Kidney tubule cell (primary cell): ENCODE measurements at places on chromosomes 6 and 20.

- no peak for DNase-seq
Observed at GRCh38 chr6:43738267-43738676, 31.7 kb upstream of the VEGFA start.

- DNase-seq, result no peak
Observed at GRCh38 chr6:45469663-45470062, 91.9 kb upstream of the SUPT3H start.

DNA sequence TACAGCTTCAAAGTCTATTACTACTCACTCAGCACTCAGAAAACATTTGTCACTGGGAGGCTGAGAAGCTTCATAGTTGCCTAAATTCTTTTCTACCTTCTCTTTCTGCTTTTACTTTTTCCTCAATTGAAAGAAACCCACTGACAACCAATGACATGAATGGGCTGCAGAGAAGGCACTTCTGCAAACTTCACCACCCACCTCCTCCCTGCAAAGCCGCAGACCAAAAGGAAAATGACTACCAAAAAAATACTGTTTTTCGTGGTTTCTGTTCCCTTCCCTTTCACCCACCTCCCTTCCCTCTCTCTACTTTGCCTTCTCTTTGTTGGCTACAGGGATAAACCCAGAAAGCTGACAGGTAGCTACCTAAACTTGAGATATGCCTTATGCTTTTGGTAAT is 3.2 kb downstream of the GNAS-AS1 start:
- no peak for DNase-seq

GRCh38 chr6:31794866-31795615 is 511 bp downstream of the VARS1 start:
- no peak for DNase-seq

DNA sequence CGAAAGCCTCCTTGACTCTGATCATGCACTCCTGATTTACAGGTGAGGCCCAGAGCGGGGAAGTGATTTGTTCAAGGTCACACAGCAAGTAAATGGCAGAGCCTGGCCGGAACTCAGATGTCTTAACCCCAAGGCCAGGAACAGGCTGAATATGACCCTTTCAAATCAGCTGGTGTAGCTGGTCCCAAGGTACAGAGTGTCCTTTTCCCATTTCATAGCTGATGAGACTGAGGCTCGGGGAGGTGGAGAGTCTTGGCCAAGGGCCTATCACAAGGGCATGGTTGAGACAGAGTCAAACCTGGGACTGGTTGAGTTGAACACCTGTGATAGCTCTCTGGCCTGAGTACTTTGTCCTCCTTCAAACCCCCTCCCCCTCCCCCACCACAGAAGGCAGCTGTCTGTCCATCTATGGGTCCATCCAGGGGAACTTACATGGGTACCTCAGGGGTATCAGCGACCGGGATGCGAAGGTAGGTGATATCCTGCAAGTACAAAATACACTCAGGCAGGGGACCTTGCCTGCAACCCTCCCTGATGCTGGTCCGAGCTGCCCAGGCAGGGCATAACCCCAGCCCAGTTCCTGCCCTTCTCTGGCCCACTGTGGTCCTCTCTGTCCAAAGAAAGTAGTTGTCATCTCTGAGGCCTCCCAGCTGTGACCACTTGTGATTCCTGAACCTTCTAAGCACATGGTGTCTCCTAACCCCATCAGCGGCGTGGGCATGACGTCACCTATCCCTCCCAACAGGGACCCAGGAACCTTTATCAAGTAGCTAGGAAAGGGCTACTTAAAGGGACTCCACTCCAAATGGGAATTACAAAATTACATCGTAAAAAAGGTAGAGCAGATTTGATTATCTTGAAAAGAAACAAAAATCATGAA is 5.6 kb downstream of the DUSP15 start:
- DNase-seq, result no peak

- DNase-seq, result no peak
Observed at GRCh38 chr20:31515072-31515774, 981 bp downstream of the HM13 start.

DNA sequence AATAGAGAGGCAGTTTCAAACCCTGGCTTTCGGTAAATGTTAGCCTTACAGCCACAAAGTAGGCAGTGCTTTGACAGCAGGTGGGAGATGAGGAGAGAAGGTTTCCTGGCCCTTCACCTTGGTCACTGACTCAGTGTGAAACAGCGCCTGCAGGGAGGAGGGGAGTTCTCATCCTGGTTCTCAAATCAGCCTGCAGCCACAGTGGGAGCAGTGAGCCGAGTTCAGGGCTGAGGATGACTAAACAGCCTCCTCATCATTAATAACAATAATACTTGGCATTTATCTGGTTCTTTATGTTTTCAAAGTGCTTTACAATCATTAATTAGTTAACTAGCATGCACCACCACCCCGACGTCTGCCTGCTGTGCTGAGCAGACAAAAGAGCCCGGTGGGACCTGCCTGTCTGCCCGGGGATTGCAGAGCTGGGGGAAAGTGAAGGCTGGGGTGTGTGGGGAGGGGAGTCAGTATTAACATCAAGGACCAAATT is 59.6 kb downstream of the PRDM1 start:
- peak; percentile 80 for DNase-seq

DNA sequence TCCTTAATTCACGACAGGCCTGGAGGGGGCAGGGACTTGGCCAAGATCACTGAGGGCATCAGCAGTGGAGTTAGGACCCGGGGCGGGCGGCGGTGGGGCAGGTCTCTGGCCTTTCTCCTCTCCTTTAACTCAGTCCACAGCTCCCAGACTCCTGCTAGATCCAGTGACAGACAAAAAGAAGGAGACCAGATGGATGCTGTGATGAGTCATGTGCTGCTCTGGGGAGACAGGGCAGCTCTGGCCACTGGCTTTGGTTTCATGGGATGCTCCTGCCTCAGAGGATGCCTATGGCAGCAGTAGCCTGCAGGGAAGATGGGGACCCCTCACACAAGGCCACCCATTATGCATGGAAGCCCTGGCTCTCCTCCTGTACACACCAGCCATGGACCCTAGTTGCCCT is 20.5 kb downstream of the EPB41L1 start:
- no peak for DNase-seq

GRCh38 chr6:29967379-29968010 is 25.2 kb downstream of the HLA-A start:
- peak; percentile 69 for DNase-seq

- no peak for DNase-seq
Observed at GRCh38 chr20:32474717-32474966, 110.5 kb downstream of the NOL4L start.

DNA sequence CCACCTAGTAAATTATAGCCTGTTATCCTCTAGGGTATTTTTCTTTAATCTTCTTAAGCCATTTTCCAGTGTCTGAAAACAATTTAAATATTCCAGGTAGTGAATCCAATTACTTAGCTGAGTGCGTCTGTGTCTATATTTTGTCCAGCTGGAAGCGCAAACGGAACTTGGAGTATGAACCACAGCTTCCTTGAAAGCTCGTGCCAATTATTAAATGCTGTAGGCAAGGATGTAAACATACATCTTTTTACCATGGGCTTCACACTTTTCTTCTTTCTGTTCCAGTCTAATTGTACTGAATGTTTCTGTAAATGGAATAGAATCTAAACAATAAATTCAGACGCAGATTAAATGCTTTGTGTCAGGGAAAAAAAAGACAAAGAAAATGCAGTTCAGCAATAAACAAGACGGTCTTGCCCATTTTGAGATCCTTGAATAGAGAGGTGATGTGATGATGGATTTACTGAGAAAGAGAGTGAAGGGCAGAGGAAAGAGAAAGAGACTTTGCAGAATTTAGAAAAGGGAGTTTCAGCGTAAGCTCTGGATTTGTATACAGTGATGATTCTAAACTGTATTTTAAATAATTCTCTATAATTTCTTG is 1.9 kb downstream of the PLCB1 start:
- DNase-seq, result no peak

DNA sequence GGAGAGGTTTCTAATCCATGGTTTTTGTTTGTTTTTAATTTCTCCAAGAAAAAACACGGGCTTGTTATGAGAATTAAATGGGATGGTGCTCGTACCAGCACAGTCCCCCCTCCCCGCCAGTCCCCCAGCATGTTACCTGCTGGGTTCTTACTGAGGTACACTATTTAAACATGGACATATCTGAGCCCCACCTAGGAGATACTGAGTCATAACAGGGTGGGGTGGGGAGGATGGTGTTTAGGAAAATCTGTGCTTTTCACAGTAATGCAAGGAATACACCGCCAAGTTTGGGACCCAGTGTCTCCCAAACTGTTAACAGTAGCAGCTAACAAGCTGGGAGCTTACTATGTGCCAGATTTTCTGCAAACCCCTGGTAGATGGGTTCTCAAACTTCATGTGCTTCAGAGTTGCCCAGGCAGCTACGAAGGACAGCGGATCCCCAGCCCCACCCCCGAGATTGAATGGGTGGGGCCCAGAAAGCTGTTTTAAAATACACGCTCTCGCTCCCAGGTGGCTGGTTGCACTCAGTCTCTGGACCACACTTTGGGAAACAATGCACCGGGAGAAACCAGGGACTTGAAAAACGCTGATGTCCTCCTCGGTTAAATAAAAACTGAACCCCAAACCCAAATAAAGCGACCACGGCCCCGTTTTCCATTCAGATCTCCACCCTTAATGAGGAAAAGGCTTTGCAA is 995 bp downstream of the ZFP64 start:
- DNase-seq, result peak; percentile 53

GRCh38 chr6:134021396-134022122 is 30.9 kb downstream of the SLC2A12 start:
- DNase-seq, result no peak

DNA sequence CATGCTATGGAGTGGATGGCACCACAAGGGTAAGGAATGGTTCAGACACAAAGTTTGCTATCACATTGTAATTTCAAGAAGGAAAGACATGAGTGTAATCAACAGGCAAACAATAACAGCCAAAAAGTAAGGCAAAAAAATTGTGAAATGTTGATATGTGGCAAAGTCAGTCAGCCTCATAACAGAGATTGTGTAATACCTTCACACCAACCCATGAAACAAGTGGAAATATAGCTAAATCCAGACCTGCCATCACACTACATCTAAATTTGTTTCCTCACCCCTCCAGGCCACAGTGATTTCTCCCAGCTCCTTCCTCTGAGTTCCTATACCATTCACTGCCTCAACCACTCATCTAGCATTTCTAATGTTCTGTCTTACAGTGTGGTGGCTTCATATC is 37.3 kb downstream of the SIM1 start:
- no peak for DNase-seq

DNA sequence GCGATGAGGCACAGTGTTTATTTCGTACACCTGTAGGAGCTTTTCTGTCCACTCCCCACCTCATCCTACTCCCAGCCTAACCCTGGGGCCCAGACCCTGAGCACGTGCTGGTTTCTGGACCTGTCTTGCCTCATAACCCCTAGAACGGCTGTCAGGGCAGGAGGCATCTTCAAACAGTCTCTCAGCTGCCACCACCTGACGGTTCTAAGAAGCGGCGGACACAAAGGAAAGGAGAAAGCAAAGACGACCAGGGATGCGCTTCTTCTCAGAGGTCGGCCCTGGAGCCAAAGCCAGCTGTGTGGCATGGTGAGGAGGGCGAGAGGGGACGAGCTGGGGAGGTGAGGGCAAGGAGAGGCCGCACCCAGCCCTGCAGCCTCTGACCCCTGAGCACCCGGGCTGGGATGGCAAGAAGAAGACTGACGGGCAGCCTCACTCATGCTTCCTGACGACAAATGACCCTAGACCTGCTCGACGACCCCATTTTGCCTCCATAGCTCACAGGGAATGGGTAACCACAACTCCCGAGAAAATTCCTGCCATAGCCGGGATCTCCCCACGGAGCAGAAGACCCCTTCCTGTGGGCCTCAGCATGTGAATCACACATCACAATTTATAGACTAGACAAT is 62.1 kb downstream of the WDR27 start:
- DNase-seq, result no peak

DNA sequence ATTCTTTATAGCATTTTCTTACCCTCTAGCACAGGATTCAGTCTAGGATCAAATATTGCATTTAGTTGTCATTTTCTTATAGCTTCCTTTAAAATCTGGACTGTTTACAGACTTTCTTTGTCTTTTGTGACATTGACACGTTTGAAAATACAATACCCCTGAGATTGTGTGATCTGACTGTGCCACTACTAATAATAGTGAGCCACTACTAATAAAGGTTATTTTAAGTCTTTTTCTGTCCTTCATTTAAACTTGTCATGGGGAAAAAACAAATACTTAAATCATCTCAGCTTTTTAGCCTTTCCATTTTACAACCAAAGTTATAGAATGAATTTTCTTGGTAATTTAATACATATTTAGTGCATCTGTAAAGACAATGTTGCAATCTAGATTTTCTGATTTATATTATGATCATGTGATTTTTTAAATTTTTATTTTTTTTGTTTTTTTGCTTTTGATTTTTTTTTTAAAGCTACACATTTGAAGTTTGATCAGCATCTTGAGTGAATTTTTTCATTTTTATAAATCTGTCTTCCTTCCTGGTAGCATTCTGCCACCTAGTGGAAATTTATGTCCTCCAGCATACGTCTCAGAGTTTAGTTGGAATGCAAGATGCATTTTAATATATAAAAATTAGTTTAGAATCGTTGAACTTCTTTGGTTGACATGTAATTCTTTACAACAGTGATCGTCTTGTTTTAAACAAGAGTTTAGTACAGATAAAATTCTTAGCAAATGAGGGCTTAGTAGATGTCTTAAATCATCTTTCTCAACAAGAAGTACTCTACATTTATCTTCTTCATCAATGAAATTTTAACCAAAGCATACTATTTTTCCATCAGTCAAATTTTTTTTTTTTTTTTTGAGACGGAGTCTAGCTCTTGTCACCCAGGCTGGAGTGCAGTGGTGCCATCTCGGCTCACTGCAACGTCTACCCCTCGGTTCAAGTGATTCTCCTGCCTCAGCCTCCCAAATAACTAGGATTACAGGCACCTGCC is 119.4 kb downstream of the NCOA3 start:
- DNase-seq, result peak; percentile 63

DNA sequence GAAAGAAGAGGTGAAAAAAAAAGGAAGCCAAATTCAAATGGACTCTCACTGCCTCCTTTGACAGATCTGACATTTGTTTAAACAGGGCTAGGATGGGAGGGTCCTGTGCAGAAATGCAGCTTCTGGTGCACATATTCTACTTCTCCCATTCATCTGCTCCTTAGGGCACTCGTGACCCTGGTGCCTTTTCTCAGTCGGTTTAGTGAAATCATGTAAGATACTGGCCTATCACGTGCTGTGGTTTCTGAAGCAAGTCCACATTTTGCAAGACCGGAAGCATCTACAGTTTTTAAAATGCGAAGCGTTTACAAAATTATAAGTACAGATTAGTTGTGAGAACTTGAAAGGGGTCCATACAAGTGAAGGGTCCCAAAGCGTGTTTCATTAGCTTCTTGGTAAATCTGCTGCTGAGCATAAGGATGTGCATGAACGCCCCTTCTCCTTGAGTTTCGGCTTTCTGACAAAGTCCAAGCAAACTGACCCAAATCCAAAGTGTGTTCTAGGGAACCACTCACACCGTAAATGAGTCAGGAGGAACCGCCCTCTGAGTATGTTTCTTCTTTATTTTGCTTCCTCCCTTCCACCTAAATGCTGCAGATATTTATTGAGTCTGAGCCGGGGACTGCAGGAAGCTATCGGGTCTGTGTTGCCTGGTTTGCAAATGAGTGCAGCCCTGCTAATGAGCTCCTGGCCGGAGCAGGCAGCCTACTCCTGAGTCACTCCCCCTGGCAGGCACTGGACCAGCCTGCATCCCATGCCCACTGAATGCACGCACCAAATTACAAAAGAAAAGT is 323.8 kb upstream of the JARID2 start:
- peak; percentile 17 for DNase-seq

GRCh38 chr6:167122041-167122826 is 662 bp upstream of the CCR6 start:
- no peak for DNase-seq

GRCh38 chr6:41367700-41368099 is 32.3 kb downstream of the NCR2 start:
- peak; percentile 58 for DNase-seq
